ENCODE measurements at places on chromosomes 4 and X.

DNA sequence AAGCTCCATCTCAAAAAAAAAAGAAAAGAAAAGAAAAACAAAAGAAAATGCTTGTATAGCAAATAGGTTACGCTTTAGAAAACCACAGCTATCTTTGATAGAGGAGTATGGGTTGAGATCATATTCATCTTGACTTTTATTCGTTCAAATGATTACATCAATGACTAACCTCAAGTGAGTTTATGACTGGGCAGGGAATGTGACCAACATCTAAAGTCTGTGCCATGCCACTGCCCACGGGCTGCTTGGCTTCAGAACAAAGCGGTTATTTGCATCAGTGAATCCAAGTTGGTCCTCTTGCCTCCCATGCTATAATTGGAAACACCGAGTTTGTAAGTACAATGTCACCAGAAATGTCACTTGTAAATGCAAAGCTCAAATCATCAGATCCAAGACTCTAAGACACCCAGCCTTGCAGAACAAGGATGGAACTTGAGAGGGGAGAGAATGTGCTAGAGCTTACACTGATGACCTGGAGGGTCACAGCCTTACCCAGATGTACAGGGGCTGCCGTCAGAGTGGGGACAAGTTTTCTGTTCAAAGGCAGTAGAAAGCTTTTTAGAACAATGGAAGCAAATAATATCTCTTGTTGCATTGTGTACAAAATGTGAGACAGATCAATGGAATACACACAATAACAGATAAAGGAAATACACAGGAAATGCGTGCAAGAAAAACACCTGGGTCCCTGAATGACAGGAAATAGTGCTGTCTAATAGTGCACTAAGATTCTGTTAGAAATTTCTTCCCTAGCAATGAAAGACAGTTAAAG is 8.4 kb upstream of the OPN1LW start:
- no peak for DNase-seq

DNA sequence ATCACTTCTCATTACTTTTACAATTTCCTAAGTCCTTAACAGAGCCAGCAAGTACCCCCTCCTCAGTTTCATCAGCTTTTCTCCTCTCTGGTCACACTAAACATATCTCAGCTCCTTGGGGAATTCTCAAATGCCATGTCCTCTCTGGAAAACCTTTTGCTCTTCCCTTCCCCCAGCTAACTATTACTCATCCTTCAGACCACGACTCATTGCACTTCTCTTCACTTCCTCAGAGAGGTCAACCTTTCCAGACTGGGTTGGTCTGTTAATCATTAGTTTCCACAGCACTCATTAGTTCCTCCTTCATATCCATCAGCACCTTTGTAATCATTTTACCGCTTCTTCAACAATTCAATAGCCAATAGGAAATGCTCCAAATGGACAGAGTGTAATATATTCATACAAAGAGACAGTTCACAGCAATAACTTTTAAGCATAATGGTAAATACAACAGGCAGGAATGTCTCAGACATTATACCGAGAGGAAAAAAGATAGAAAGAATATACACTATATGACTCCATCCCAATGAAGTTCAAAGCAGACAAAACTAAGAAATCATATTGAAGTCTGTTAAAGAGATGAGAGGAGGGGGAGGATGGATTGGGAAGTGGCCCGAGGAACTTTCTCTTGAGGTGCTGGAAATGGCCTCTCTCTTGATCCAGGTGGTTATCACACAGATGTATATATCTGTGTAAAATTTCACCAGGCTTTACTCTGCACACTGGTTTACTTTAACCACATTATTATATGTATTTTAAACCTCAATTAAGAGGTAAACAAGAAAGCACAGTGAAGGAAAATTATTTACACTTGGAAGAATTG is 39.6 kb downstream of the DDX60L start:
- no peak for DNase-seq

DNA sequence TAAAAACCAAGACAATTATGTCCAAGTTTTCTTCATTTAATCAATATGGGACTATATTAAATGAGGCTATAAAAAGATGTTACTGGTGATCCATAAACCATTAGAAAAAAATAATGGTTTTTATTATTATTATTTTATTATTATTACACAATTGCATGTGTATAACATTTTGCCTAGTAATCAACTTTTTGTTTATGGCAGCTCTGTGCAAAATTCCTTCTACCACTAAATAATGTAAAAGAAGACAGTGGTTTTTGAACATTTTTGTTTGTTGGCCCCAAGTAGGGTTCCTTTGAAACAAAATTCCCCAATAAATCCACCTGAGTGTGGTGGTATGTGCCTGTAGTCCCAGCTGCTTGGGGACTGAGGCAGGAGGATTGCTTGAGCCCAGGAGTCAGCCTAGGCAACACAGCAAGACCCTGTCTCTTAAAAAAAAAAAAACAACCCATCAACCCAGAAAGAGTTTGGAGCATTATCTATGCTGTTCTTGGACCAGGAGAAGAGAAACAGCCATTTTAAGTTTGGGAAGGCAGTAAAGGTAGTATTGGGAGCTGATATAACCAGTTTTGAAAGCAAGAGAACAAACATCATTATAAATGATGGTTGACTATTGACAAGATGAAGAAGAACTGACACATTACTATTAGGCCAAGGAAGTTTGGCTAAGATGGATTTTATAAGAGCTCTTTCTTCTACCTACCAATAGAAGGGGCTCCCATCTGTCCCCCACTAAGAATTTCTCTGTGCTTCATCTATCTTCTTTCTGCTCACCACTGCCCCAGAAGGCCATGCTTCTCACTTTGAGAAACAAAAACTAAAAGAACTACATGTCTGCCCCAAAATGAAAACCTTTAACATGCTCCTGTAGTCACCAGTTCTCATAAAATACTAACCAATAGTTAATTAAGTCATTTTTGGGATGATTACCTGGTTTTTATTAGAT is 2.2 kb downstream of the TMEM156 start:
- no peak for DNase-seq

DNA sequence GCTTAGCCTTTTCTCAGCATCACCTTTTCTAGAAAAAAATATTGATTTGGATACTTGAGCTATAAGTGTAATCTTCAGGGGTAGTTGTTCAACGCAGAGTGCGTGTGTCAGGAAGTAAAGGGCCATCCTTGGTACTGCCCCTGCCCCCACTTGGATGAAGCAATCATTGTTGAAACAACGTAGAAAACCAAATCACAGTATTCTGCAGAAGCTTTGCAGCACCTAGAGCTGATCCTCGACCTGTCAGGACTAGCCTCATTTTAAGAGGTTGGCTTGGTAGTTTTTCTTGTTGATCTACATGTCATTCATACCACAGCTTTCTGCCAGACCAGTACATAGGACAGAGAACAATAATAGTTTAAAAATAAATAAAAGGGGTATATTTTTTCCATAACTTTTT is 65.3 kb upstream of the MYOZ2 start:
- no peak for DNase-seq

DNA sequence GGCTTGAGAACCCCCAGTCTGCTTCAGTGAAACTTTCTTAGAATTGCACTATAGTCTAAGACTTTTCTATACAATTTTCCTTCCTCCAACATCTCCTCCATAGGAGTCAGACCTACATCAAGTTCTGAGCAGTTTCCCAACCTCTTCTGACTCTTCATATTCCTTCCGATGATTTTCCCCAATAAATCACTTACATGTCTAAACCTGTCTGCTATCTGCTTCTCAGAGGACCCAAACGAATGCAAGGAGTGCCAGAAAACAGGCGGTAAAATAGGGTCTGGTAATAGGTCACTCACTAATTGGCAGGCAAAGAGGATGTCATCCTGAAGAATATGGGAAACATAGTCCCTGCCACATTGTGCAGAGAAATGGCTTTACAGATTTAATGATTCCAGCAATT is 153.9 kb downstream of the PCDH18 start:
- DNase-seq: no peak

GRCh38 chr4:153535772-153536513 is 69.8 kb downstream of the TMEM131L start:
- DNase-seq: no peak

DNA sequence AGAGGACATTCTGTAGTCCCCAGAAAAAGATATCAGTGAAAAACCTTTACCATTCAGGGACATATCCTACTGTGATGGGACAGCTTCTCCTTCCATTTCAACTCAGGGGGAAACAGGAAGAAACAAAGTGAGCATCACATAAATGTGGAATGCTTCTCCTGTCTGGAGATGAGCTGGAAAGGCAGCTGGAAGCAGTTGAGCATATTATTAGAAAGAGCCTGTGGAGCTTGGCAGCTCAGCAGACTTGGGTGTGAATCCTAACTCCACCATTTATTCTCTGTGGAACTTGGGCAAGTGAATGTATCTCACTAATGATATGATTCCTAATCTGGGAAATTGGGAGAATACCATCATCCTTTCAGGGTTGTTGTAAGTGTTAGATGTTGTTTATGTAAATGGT is 232.1 kb upstream of the F9 start:
- DNase-seq: no peak

DNA sequence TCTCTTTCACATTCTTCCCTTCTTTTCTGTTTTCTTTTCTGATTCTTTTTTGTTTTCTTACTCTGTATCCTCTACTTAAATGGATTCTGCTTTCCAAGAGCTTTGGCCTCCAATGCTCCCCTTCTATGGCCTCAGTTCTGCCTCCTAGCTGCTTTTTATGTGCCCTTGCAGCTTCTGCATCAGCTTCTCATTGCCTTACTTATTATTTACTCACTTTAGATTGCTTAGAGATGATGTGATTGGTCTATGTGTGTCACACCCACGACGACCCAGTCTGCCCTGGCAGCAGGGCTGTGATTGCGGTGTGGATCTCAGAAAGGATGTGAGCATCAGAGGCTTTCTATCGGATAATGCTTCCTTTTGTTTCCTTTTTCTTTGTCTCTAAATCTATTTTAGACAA is 71.8 kb upstream of the SMARCA5 start:
- no peak for DNase-seq

- peak; percentile 91 for DNase-seq
Observed at GRCh38 chr4:77104791-77105540, 29.2 kb upstream of the CCNI start.

- no peak for DNase-seq
Observed at GRCh38 chr4:103011378-103012025, 8.0 kb downstream of the SLC9B1 start.

GRCh38 chr4:40187386-40187906 is 9.4 kb upstream of the RHOH start:
- no peak for DNase-seq

All from NCI-H2171 treated with DMSO at 0.1 percent for 48 hours (cell line).